ENCODE measurements at places on chromosomes 3 and 15.
A peak's percentile ranks its signal among the peaks of the same experiment; 100 is the strongest.

- no peak for DNase-seq
These were observed 70.5 kb upstream of the ITGA11 start for GRCh38 chr15:68502398-68502901.

GRCh38 chr15:31341071-31341470, 14.4 kb downstream of the KLF13 start:
- no peak for DNase-seq

DNA sequence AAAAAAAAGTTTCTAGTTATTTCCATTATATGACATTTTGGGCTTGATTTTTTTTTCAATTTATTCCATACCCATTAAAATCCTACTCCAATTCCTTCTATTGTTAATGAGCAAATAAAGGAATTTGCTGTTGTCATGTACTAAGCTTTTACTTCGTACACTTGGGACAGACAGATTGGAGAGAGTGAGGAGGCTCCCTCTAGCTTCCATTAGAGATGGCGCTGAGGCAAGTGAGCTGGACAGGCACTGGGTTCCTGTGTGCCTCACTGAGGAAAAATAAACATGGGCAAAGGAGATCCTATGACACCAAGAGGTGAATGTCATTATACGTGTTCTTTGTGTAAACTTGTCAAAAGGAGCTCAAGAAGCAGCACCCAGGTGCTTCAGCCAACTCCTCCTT, 441.1 kb upstream of the MDFIC2 start:
- DNase-seq, result no peak

DNA sequence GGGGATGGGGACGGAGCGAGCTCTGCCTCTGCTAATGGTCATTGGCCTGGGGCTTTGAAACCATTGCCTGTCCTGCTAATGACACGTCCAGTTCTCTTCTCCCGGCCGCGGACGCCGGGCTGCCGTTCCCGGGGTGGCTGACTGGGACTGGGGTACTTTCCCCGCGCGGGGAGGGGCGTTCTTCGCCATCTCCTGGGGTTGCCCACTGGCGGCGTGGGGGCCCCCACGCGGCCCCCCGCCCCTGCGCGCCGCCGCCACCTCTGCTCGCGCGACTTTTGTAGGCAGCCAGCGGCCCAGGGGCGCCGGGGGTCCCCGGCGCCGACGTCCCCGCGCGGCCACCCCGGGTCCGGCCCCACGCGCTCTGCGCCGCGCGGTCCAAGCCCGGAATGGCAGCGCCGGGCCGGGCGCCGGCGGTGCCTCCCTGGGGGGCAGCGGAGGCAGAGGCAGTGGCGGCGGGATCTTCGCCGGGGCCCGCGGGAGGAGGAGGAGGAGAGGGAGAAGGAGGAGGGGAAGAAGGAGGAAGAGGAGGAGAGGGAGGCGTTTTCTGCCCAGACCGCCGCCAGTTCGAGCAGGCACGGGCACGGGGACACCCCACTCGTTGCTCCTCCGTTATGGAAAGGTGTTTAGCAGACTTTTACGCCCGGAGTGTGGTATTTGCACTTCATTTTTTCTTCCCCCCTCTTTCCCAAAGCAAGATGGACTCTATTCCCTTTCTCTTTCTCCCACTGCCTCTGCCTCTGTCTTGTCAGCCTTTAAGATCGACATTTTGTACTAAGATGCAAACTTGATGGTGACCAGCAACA, 2.3 kb downstream of the BBX start:
- DNase-seq, result peak; percentile 43

DNA sequence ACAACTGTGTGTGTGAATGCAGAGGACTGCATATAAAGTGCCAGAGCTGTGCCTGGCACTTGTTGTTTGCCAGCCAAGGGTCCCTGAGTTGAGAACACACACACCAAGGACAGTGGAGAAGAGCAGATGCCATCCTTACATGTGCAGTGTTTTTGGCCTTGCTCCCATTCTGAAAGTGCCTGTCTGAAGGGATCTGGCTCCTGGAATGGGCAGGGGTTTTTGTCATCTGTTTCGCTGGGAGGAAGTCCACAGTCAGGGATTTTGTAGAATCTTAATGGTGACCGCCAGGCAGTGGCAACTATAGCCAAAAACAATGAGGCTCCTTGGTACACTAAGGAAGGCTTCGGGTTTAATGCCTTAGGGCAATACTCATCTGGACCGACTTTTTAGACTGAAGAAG, 63.7 kb downstream of the DUT start:
- no peak for DNase-seq

GRCh38 chr3:42730706-42731420, 28.3 kb upstream of the HHATL start:
- DNase-seq, result no peak

DNA sequence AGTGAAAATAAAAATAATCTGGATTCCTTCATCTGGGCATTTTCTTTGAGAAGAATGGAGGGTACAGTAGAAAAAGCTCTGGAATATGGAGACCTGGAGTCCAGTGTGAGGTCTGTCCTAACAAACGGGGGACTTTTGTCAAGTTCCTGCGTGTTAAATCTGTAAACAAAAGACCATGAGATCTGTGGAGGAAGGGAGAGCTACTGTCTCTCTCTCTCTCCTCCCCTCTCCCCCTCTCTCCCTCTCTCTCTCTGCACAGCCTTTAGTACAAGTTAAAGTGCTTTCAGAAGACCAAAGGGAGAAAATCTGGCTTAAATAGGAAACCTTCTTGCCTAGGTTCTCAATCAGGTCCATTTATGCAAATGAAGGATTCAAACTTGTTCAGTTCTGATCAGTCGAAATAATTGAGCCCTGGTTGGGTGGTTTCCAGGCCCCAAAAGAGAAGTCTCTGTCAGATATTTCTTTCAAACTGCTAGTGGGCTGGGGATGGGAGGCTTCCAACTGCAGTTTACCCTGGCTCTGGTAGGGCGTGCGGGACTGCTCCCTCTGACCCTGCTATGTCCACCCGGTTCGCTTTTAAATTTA, 103.7 kb downstream of the SV2B start:
- DNase-seq, result no peak

GRCh38 chr15:76098685-76099084, 38.9 kb downstream of the TMEM266 start:
- no peak for DNase-seq

DNA sequence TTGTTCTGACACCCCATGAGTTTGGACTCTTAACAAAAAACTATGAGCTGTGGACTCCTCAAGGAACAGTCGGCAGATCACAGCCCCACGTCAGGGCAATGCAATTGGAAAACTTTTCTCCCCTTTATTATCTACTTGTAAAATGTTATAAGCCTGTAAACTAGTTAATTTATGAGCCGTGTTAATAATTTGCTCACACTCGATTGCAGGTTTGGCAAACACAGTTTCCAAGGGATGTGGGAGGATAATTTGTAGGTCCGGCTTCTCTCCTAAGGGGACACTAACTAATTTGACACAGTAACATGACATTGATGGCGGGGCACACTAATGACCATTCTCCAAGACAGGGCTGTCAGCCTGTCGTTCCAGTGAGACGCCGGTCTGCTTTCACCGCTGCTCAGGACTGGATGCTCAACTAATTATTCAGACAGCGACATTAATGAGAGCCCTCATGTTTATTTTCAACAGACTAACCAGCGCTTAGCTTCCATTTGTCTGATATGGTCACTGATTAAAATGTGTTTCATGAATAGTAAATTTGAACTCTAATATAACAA, 222.1 kb downstream of the FOXP1 start:
- DNase-seq, result no peak

GRCh38 chr3:48013288-48013980, 2.8 kb downstream of the MAP4 start:
- DNase-seq, result peak; percentile 61
